Fibroblast of skin of right biceps (primary cell): ENCODE measurements at places on chromosomes 5 and 9.

- no peak for DNase-seq
Observed at GRCh38 chr5:142281008-142281367, 43.8 kb downstream of the SPRY4 start.

- DNase-seq, result no peak
Observed at GRCh38 chr5:67221487-67222242, 25.1 kb upstream of the CD180 start.

DNA sequence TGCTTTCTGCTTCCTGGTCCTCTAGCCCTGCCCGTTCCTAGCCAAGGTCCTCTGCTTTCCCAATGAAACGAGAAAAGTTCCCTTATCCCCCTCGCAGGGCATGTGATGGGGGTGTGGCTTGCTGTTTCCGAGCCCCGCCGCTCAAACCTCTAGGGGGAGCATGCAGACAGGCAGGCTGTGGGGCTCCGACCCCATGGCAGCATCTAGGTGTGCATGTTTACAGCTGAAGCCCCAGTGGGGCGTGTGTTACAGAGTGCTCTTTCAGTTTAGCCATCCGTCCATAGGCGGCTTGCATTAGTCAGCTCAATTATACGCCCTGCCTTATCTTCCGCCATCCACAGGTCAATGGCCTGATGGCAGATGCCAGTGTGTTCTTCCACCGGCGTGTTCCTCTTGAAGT lies 48.3 kb upstream of the SPATA31E1 start:
- DNase-seq, result no peak

- peak; percentile 48 for DNase-seq
Observed at GRCh38 chr5:62143268-62144229, 162.5 kb upstream of the KIF2A start.

DNA sequence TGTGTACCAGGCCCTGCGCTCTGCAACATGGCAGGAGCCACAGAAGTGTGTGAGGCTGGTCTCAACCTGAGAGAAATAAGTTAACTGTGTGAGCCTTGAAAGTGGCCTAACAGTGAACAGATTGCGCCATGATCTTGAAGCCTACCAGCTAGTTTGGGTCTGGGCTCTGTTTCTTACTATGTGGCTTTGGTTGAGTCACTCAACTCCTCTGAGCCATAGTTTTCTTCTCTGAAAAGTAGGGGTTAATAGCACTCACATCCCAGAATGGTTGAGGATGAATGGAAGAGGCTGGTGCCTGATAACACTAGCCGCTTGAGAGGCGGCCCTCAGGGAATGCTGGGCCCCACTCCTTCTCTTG lies 121.5 kb downstream of the RGS3 start:
- DNase-seq, result no peak

DNA sequence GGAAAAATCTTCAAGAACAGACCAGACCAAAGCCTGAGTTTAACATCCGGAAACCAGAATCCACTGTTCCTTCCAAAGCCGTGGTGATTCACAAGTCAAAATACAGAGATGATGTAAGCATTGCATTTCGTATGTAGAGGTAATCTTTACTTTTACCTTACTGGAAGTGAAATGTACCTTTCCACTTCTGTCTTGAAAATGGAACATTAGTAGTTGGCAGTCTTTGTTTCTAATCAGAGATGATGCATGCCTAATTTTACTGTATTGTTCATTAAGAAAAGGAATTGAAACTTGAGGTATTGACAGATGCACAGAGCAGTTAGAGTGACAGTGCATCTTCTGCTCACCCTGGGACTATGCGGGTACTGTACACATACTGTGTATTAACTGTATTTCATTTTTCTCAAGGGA lies 34.6 kb downstream of the HABP4 start:
- no peak for DNase-seq

DNA sequence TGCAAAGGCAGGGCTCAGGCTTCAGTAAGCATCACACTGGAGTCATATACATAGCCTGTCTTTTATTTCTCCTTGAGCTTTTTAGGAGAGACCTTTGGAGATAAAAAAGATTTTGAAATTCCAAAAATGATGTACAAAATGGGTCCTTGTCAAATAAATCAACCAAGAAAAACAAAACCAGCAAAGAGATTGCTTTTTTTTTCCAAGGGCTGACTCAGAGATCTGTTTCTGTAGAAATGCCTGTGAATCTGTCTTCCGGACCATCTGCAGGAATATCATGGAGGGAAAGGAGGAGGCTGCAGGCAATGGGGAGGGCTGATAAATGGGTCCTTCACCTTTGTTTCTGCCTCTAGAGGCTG lies 77.4 kb downstream of the SLIT3 start:
- peak; percentile 82 for DNase-seq

DNA sequence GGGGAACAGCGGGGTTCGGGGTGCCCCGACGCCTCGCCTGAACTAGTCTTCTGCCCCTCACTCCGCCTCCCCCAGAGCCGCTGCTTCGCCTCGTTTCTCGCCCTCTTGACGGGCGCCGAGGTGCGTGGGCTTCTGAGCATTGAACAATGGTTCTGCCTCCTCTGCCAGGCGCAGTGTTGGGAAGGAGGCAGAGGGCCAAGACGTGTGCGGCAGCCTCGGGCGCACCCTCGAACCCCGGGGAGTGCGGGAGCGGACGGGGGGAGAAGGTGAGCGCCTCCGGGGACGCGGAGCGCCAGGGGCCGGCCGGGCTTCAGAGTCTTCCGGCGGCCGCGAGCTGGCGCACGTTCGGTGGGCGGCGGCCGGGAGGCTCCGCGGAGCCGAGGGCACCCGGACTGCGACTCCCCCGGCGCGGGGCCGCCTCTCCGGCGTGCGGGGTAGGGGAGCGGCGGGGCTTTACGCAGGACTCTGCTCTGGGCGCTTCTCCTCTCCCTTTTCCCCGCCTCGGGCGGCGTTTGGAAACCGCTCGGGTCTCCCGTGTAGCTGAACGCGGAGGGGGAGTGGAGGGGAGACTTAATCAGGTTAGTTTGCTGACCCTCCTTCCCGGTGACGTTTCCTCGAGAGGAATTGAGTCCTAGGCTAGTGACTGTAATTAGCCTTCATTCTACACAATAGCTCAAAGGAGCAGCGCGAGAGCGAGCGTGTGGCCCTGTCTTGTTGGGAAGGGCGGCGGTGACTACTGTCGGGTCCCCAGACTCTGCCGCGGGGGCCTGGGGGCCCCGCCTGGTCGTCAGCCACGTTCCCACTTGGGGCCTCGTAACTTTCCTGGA lies 1.1 kb downstream of the VLDLR start:
- peak; percentile 30 for DNase-seq

- DNase-seq, result peak; percentile 91
Observed at GRCh38 chr5:57825031-57825686, 342.5 kb upstream of the ACTBL2 start.

- DNase-seq, result no peak
Observed at GRCh38 chr5:143373076-143373475, 30.4 kb downstream of the NR3C1 start.

GRCh38 chr9:99678566-99678965 lies 143.1 kb upstream of the NR4A3 start:
- DNase-seq, result no peak

GRCh38 chr5:140480310-140481014 lies 67.0 kb upstream of the EIF4EBP3 start:
- peak; percentile 12 for DNase-seq

- DNase-seq, result peak; percentile 44
Observed at GRCh38 chr5:43422143-43422542, 10.0 kb upstream of the CCL28 start.

DNA sequence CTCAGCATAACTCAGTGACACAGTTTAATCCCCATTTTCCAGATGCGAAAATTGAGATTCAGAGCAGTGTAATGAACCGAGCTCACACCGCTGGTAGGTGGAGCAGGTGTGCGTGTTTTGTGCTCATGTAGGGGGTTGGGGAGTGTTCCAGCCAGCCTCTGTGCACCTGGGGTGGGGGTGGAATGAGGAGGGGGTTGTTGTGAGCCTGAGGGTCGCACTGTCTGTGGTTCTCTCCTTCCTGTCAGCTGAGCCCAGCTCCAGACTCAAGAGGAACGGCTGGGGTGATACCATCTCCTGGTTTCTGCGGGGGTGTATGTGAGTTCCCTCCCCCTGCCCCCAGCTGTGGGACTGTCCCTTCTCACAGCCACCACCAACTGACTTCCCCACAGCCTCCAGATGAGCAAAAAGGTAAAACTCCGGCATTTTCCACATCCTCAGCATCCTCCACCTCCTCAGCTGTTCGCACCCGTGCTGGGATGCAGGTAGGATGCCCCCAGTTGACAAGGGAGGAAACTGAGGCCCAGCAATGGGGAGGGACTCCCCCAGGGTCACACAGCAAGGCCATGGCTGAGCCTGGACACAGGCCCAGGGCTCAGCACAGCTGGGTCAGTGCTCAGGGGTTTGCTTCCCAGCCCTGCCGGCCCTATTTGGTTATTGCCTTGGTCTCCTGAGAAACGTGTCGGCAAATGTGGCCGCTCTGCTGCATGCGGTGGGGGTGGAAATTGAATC lies 2.1 kb downstream of the SH2D3C start:
- no peak for DNase-seq

DNA sequence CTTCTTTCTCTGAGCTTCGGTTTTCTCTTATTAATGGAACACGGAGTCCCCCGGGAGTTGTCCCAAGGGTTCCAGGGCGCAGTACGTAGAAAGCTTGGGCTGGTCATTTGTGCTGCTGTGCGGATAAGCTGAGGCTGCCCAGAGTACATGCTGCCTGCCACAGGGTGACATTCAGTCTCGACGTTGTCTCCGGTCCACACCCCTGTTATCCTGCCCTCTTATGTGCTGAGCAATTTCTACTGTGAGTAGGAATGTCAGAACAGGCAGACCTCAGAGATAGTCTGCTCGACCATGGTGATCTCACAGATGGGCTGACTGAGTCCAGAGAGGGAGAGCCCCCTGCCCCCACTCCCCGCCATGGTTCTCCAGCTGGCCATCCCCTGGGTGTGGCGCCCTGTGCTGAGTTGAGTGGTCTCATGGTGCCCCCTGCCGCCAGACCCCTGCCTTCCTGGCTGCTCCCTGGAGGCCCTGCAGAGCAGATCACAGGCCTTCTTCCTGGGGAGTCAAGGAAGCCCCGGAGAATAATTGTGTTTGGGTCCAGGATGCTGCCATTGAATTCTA lies 124.0 kb downstream of the RGS3 start:
- peak; percentile 40 for DNase-seq

GRCh38 chr9:80351612-80352011 lies 779.8 kb downstream of the TLE4 start:
- no peak for DNase-seq

- no peak for DNase-seq
Observed at GRCh38 chr9:3585606-3586005, 59.8 kb upstream of the RFX3 start.

DNA sequence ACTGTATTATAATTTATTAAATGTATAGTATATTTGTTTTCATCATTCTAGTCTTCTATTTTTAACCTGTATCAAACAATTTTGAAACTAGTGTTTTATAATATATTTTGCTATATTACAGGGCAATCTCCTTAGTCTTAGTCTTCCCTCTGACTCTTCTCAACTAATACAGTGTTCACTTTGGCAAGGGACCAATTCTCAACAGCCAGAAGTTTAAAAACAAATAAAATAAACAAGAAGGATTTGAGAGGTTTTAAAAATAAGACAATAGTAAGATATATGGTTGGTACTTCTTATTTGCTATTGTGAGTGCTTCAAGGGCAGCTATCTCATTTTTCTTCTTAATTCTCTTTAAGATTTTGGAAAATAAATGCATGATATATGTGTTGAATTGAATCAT lies 167.2 kb downstream of the RAB3C start:
- DNase-seq, result no peak

- DNase-seq, result no peak
Observed at GRCh38 chr9:32500768-32501167, 25.2 kb downstream of the RIGI start.

- DNase-seq, result peak; percentile 54
Observed at GRCh38 chr5:14086261-14086660, 56.9 kb upstream of the TRIO start.

DNA sequence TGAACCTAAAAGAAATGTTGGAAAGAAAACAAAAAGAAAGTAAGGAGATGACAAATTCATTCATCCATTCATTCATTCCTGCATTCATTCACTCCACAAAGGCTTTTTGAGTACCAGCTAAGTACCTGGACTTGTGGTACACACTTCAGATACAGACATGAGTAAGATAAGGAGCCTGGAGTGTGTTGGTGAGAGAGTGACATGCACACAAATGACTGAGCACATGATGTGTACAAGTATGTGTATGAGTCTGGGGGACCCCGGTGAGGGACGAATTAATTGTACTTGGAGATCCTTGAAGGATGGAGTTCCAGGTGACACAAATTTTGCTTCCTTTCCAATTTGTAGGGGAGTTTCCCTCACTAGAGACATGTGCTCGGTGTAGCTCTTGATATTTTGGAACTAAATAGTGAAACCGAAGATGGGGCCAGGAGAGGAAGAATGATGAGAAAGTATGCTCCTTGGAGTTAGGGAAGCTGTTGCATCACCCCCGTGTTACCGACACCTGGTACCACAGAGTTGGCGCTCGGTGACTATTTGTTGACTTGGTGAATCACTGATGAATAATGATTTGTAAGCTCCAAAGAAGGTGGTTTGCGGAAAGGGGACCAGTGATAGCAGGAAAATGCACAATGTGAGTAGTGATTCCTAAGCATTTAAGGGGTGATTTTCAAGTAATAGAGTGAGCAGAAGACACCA lies 509.8 kb downstream of the CCDC171 start:
- DNase-seq, result peak; percentile 92

- peak; percentile 57 for DNase-seq
Observed at GRCh38 chr5:82538339-82539034, 260.3 kb upstream of the RPS23 start.

DNA sequence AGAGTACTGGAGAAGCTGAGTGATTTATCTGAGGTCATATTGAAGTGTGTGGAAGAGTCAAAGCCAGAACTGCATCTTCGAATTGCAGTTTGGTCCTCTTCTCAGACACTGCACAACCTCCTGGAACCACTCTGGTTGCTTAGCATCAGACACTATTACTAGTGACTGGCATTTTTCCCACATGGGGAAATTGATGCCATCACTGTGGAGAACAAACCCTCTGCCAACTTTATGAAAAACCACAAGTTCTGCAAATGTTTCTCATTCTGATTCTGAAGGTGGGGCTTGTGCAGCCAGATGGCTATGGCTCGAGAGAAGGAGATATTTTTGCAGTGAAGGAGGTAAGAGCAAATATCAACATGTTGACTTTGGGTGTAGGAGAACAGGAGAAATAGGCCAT lies 67.2 kb downstream of the KCTD16 start:
- no peak for DNase-seq

- no peak for DNase-seq
Observed at GRCh38 chr5:109413458-109413857, 3.7 kb upstream of the PJA2 start.
